NCI-H146 (cell line): ENCODE measurements at places on chromosomes 1 and 21.

GRCh38 chr1:152448095-152448494 lies 34.0 kb upstream of the CRNN start:
- no peak for DNase-seq

DNA sequence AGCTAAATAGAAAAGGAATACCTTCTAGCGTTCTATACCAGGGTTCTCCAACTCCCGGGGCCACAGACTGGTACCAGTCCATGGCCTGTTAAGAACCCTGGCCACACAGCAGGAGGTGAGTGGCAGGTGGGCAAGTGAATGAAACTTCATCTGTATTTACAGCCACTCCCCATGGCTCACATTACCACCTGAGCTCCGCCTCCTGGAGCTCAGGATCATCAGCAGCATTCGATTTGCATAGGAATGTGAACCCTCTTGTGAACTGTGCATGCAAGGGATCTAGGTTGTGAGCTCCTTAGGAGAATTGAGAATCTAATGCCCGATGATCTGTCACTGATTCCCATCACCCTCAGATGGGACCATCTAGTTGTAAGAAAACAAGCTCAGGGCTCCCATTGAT lies 107.3 kb downstream of the KAZN start:
- no peak for DNase-seq

DNA sequence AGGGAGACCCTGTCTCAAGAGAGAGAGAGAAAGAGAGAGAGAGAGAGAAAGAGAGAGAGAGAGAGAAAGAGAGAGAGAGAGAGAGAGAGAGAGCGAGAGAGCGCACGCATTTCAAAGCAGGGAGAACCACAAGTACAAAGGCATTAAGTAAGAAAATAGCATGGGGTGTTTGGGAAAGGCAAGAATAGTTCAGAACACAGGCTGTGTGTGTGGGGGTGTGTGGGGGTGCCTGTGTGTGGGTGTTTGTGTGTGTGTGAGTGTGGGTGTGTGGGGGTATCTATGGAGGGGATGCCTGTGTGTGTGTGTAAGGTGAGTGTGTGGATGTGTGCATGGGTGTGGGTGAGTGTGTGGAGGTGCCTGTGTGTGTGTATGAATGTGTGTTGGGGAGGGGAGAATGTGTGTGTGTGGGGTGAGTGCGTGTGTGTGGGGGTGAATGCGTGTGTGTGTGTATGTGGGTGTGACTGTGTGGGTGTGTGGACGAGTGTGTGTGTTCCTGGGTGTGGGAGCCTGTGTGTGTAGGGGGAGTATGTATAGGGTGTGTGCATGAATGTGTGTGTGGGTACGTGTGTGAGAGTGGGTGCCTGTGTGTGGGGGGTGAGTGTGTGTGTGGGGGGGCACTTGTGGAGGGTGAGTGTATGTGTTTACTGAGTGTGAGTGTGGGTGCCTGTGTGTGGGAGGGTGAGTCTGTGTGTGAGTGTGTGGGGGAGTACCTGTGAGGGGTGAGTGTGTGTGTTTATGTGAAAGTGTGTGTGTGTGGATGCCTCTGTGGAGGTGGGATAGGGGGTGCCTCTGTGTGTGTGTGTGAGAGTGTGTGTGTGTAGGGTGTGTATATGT lies 19.1 kb upstream of the HDAC1 start:
- no peak for DNase-seq

DNA sequence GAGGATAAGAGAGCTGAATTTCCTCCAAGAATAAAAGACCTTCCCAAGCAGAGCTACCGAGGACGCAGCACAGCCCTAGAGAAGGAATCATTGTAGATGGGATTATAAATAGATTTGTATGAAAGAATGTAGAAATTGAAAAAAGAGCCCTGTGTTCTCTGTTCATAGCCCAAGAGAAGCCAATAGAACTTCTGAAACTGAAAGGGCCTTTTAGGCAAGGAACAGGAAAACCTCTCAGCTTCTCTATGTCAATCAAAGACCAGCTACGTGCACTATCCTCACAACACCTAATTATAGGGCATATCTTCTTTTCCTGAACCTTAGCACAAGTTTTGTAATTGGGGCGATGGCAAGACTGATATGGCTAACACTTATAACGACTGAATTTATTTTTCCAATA lies 192.4 kb upstream of the RNPC3 start:
- DNase-seq = no peak

GRCh38 chr1:206835186-206835585 lies 30.2 kb upstream of the IL20 start:
- no peak for DNase-seq

GRCh38 chr1:160397651-160398050 lies 2.7 kb upstream of the VANGL2 start:
- DNase-seq = no peak

GRCh38 chr1:27785781-27786455 lies 12.9 kb downstream of the STX12 start:
- no peak for DNase-seq

GRCh38 chr21:45643021-45643980 lies at the start of gene PCBP3:
PCBP3 (plus strand) TSS chr21:45643725; CDS start chr21:45850086, 206,361 bp downstream.
- peak; percentile 78 for DNase-seq

GRCh38 chr21:38244885-38245869 lies 11.6 kb upstream of the KCNJ15 start:
- no peak for DNase-seq

- DNase-seq = no peak
Measured at GRCh38 chr1:175134500-175134899, 58.1 kb downstream of the KIAA0040 start.

DNA sequence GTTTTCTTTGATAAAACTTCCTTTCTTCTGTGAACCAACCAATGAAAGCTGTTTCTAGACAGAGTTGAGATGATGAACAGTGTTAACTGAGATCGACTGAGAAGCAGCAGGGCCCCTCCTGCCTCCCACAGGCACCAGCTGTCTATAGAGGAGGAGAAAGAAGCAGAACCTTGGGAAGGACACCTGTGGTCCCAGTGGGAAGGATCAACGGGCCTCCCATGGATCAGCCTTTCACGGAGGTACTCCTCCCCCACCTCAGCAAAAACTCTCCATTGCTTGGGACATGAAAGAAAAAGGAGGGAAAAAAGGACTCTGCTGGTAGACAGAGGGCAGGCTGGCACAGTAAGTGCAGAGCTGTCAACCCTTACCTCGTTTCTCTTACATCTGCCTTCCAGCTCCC lies 40.5 kb downstream of the PLPPR5 start:
- DNase-seq = no peak

DNA sequence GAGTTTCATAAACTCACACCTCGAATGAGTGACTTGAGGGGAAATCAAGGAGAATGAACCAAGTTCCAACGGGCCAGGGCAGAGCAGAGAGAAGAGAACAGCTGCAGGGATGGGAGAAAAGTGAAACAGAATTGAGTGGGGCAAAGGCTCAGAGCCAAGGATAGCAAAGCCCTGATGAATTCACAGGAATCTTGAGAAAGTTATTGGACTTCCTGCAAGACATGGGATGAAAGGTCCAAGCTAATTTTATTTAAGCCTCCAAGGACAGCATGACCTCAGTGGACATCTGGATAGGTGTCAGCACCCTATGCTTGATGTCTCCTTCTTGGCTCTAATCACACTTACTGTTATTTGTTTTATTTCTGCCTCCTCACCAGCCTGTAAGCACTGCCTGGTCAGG lies 43.0 kb upstream of the RAVER2 start:
- no peak for DNase-seq

DNA sequence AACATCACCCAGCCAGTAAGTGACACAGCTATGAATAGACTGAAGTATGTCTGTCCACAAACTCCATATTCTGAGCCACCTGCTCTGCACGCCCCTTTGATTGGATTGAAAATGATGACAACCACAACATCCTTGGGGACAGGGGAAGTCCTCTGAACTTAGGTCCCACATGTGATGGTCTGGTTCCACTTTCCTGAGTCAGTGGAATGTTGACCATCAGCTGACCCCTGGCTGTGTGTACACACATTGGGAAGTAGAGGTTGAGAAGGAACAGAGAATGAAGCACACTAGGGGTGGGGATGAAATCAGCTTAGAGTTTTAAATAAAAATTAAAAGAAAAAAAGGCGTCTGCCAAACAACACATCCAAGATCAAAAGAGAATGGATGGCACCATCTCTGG lies 8.0 kb upstream of the DISP3 start:
- DNase-seq = no peak

GRCh38 chr1:7290971-7291970 lies 479.8 kb upstream of the VAMP3 start:
- no peak for DNase-seq

DNA sequence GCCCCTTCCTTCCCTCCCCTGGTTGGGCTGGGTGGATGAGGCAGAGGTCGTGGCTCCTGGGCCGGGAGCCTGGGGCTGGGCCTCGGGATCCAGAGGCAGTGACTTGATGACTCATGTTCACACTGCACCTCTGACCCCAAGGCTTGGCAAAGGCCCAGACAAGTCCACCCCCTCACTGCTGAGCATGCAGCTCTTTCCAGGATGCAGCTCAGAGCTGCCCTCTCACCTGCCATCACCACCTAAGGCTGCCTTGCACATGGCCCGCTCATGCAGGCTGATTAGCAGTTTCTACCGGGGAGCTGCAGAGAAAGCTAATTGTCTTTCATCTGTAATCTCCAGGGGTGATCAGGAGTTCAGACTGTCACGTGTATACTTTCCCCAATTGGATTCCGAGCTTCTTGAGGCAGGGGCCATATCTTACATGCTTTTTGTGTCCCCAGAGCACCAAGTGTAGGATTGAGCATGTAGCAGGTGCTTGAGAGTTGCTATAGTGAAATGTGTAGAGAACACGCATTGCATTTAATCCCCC lies 62.1 kb downstream of the LRRN2 start:
- DNase-seq = peak; percentile 24

DNA sequence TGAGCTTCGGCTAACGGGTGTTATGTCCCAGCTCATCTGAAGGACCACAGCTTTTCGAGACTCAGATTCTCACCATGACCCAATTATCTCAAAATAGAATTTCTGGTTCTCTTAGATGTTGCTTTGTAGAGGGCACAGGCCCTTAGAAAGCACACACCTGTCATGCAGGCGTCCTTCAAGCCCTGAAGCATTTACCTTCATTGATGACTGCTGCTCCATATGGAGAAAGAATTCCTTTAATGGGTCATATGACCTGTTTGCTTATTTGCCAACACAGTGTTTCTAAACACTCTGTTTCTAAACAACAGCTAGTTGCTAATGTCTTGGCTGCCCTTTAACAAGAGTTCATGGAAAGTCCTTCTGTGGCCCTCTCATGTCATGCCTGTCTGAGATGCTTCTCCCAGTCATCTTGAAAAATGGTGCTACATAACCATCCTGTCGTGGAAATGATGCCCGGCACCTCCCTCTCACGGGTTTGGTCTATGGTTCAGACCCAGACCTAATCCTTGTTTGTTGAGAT lies 495.7 kb downstream of the KIF26B start:
- no peak for DNase-seq

- DNase-seq = no peak
Measured at GRCh38 chr21:44085491-44086321, 21.5 kb upstream of the PWP2 start.

DNA sequence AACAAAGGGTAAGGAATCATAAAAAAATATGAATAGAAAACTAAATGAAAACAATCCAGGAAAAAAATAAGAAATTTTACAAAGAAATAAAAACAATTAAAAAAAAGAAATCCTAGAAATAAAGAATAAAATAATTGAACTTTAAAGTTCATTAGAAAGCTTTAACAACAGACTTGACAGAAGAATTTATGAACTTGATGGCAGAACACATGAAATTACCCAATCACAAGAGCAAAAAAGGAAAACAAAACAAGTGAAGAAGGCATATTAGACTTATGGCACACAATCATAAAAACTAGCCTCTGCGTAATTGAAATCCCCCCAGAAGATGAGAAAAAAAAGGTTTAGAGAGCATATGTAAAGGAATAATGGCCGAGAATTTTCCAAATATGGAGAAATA lies 802.5 kb upstream of the B3GALT2 start:
- no peak for DNase-seq

DNA sequence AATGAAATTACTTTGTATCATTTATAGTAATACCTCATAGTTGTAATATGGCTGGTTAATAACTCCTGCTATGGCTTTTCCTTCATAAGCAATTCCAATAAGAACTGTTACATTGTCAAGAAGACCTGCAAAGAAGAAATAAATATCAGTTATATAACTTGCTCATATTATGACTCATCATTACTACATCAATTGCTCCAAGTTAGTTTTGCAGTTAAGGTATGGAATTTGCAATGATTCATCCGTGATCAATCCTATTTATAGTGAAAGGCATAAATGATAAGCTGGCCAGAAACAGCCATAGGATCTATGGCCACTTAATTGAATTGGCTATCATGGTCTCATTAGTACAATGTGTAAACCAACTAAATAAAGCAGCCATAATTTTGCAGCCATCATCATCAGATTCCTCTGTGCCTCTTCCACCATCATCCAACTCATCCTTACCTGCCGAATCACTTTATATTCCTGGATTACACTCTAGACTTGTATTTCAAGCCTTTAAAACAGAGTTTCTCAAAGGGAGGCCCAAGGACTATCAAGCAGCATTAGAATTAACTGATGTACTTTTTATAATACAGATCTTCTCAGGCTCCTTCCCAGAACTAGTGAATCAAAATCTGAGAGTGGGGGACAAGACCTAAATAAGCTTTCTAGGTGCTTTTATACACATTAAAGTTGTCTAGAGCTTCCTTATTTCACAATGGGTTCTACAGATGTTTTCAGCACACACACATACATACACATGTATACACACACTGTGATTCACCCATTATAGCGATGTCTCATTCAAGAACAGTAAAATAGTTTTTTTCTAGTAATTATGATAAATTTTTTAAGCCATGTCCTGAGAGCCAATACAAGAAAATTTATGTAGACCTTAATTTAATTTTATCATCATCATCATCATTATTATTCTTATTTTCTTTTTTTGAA lies 21.2 kb upstream of the EPRS1 start:
- DNase-seq = no peak

DNA sequence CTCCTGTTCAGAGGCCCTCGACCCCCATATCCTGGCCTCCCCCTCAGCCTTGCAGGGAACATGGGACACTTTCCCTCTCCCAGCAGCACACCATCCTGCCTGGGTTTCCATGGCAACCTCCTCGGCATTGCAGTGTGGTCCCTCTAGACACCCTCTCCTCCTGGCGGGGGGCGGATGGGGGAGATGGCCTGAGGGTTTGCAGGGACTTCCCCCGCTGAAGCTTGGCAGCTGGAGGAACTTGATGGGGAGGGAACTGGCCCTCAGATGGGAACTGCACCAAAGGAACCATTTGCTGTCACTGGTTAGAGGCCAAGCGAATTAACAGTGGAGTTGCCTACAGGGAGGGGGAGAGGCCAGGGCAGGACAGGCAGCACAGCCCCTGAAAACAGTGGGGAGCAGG lies 28.7 kb downstream of the RIMS3 start:
- DNase-seq = no peak

GRCh38 chr1:91693557-91693956 lies 192.4 kb downstream of the TGFBR3 start:
- no peak for DNase-seq

DNA sequence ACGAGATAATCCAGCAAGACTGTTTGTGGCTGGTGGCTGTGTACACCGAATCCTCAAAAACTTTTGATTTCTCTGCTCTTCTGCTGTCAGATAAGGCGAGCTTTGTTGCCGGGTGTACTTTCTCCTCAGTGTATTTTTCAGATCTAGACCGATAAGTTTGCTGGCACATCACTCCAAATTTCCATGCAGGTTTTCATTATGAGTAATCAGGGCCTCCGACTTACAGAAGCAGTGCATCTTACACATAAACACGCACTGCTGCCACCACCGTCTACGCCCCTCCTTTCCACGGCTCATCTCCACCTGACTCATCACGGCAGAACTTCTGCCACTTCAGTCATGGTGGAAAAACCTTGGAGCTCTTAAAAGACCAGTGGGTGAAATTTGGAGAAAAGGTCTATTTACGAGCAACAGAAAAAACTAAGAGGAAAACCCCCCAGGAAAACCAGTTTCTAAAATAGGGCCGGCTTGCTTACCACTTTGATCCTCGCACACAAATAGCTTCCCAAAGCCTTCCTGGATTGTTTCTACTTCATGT lies 7.7 kb downstream of the ZBTB21 start:
- no peak for DNase-seq
